ENCODE measurements at places on chromosomes 11 and 22.

- DNase-seq = no peak
These were observed 63.0 kb downstream of the RELT start for GRCh38 chr11:73439002-73439843.

- DNase-seq = no peak
These were observed 195.4 kb upstream of the ARHGAP20 start for GRCh38 chr11:110907629-110908028.

- no peak for DNase-seq
These were observed 176.1 kb downstream of the LRRC4C start for GRCh38 chr11:41283191-41283930.

DNA sequence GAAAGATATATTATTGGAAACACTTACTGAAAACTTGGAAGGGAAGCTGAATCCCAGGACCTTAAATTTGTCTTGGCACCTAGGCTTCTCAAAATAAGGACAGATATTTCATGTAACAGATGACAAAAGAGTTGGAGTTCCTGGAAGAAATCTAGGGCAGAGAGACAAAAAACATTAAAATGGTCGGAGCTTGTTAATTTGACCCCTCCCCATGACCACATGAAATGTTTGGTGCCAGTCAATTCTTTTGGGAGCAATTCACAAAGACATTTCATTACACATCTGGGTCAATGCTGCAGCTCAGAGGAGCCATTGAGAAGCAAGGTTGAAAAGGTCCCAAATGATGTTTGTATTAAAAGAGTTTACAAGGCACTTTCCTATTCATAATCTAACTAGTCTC is 162.0 kb upstream of the GUCY1A2 start:
- DNase-seq = no peak

- DNase-seq = peak; percentile 32
These were observed 132.4 kb upstream of the ZC3H12C start for GRCh38 chr11:109960831-109961230.

- DNase-seq = no peak
These were observed 1.6 kb downstream of the RNF141 start for GRCh38 chr11:10539339-10539738.

- DNase-seq = no peak
These were observed 106.1 kb downstream of the CTTN start for GRCh38 chr11:70504246-70505020.

DNA sequence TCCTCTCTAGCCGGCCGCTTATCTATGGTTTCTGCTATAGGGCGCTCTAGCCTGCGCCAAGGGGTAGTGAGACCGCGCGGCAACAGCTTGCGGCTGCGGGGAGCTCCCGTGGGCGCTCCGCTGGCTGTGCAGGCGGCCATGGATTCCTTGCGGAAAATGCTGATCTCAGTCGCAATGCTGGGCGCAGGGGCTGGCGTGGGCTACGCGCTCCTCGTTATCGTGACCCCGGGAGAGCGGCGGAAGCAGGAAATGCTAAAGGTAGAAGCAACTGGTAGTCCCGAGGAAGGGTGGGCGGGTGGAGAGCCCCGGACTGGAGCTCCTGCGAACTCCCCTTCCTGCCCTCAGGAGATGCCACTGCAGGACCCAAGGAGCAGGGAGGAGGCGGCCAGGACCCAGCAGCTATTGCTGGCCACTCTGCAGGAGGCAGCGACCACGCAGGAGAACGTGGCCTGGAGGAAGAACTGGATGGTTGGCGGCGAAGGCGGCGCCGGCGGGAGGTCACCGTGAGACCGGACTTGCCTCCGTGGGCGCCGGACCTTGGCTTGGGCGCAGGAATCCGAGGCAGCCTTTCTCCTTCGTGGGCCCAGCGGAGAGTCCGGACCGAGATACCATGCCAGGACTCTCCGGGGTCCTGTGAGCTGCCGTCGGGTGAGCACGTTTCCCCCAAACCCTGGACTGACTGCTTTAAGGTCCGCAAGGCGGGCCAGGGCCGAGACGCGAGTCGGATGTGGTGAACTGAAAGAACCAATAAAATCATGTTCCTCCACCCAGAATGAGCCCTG is at the start of the genes LBHD1 and UQCC3:
LBHD1 (minus strand) TSS at position 660 of the 782 bp plus-strand sequence. CDS start 2,236 bp downstream, outside the sequence.
UQCC3 (plus strand) TSS at position 66 of the 782 bp plus-strand sequence; CDS start at position 139, 73 bp downstream.
- DNase-seq = peak; percentile 89

DNA sequence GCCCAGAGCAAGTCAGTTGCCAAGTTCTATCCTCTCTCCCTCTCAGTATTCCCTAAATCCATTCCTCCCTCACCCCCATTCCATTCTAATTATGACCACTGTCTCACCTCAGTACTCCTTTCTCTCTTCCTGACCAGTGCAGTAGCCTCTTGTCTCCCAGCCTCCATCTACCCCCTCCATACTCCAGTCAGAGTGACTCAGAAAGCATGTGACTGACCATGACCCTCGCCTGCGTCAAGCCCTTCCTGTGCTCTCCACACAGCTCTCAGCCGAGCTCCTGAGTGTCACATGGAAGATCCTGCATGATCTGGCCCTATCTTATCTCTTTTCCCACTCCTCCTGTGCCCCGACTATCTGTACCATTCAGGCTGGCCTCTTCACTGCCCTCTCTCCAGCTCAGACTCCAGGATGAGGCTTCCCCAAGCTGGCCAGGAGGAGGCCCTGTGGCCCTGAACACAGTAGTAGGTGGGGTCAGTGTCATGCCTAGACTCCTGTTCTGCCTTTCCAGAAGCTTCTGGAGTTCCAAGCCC is 42.6 kb downstream of the NEU3 start:
- no peak for DNase-seq

GRCh38 chr11:34493468-34493867 is 20.1 kb downstream of the ELF5 start:
- DNase-seq = no peak

GRCh38 chr11:67422891-67423290 is 5.4 kb upstream of the RPS6KB2 start:
- no peak for DNase-seq

GRCh38 chr11:44236296-44236695 is 73.6 kb downstream of the ALX4 start:
- no peak for DNase-seq

GRCh38 chr22:44181912-44182587 is 1.3 kb downstream of the PARVG start:
- no peak for DNase-seq

GRCh38 chr11:119774172-119774763 is 45.3 kb upstream of the NECTIN1 start:
- peak; percentile 68 for DNase-seq

DNA sequence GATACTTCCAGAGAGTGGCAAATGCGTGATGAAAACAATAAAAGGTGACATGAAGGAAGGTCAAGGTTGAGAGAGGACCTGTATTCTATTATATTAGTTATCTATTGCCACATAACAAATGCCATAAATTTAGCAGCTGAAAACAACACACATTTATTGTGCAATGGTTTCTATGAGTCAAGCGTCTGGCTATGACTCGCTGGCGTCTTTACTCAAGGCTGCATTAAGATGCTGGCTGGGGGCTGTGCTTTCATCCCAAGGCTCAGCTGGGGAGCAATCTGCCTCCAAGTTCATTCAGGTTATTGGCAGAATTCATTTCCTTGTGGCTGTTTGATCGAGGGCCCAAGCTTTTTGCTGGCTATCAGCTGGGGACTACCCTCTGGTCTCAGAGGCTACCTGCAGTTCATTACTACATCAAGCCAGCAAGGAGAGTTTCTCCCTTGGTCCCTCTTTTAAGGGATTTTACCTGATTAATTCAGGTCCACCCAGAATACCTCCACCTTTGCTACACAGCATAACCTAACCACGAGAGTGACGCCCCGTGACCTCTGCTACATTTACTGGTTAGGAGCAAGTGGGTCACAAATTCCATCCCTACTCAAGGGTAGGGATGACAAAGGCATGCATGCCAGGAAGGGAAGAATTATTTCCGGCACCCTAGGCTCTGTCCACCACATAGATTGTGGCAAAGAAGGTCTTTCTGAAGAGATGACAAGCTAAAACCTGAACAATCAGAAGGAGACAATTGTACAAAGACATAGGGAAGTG is 549.1 kb downstream of the MN1 start:
- no peak for DNase-seq

DNA sequence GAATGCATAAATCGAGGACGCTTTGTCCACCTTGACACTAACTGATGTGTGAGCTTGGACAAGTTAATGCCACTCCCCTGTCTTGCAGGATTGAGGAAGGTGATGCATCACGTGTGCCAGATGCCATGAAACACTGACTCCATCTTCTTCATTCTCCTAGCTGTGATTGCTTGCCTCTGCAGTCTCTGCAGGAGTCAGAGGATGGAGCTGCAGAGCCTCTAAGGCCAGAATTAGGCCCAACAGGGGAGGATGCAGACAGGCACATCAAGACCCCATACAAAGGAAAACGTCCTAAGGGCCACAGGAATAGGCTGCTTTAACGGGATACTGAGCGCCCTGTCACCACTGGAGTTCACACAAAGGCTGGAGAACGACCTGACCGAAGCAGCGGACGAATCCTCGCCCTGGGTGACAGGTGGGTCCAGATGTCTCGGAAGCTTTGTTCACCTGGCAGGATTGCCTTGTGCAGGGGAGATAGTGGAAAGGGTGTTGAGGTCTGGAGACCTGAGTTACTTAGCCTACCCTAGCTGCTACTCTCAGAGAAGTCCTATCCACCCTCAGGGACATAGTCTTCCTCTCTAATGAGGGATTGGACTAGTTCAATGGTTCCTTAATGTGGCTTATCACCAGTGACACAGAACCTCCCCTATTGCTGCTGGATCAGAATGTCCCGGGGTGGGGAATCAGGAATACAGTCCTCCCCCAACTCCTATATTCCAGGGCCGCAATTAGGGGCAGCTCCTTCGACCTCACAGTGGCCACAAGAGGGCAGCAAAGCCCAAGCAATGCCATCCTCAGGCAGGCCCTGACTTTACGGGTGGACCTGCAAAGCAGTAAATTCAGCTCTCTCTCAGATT is 32.4 kb downstream of the DBX1 start:
- peak; percentile 78 for DNase-seq

DNA sequence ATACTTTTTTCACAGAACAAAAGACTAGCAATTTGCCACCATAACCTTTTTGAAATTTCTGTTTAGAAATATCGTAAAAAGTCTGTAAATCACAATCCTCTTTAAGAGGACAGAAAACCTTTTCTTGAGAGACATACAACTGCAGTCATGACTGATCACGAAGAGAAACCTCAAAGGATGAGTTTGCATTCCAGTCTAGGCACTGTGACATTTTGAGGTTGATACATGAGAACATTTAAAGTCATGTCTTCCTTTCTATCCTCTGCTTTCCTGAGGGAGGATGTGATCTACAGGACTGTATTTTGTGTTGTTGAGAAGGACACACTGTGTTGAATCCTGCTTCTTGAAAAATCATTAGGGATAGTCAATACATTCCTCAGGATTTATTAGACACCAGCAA is 476.7 kb upstream of the CCDC179 start:
- DNase-seq = no peak

DNA sequence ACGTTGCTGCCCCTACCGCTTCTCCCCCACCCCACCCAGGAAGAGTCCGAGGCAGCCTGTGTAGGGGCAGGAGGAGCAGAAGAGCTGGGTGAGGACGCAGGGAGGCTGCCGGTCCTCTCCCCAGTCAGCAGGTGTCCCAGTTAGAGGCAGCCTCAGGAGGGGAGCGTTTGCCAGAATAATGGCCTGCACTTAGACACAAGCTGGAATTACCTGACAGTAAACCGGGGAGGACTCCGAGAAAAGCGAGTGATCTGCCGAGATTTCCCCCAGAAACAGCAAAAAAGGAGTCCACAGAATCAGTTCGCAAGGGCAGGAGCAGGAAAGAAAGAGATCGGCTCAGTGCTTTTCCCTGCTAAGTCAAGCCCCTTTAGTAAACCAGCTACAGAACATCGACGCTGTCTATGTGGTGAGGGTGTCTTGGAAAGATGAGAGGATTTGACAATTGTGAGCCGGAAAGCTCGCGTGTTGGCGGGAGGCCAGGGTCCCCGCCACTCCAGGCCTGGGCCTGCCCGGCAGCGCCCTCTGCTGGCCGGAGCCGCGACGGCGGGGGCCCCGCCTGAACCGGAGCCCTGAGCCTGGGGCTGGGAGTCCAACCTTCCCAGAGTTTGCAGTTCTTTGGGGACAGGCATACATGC is 17.7 kb upstream of the THRSP start:
- peak; percentile 69 for DNase-seq

GRCh38 chr22:38657045-38657909 is 839 bp downstream of the CBY1 start:
- DNase-seq = no peak

GRCh38 chr11:35800970-35801953 is 138.7 kb downstream of the TRIM44 start:
- no peak for DNase-seq

- no peak for DNase-seq
These were observed 51.3 kb downstream of the BCR start for GRCh38 chr22:23231471-23232093.

GRCh38 chr11:115194802-115195110 is 309.5 kb downstream of the CADM1 start:
- DNase-seq = no peak

- DNase-seq = no peak
These were observed 1.3 kb upstream of the PHETA2 start for GRCh38 chr22:42072606-42073330.

- no peak for DNase-seq
These were observed 371.1 kb upstream of the SYN3 start for GRCh38 chr22:33429281-33429680.

DNA sequence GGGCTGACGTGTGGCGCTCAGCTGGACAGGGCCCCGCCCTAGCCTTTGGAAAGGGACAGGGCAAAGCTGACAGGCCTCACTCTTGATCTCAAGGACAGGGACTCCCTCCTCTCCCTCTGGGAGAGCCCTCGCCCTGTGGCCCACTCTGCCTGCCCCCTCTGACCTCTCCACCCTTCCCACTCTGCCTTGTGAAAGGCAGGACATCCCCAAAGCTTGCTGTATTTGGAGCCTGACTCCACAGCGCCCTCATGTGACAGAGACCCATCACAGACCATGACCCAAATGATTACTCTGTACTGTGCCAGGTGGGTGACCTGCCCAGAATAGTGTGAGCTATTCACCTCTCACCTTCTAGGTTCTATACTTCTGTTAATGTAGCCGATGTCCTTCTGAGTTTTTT is 18.8 kb downstream of the P2RY2 start:
- peak; percentile 62 for DNase-seq

DNA sequence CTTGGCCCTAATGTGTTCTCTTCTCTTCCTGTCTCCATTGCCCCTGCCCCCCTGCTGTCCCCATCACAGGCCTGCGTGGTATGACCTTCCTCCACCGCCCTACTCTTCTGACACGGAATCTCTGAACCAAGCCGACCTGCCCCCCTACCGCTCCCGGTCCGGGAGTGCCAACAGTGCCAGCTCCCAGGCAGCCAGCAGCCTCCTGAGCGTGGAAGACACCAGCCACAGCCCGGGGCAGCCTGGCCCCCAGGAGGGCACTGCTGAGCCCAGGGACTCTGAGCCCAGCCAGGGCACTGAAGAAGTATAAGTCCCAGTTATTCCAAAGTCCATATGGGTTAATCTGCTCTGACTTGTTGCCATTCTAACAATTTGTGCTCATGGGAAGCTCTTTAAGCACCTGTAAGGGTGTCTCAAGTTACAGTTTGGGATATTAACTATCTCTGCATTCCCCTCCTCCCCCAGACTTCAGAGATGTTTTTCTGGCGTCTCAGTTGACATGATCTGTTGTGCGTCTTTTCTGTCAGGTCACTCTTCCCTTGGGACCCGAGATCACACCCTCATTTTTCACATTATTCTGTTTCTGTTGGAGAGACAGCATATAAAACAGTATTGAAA is 60.0 kb downstream of the COMMD9 start:
- DNase-seq = no peak

- DNase-seq = no peak
These were observed 111.1 kb downstream of the NCAM1 start for GRCh38 chr11:113072237-113072858.

All from neuronal stem cell (in vitro differentiated cells).